ENCODE measurements at places on chromosomes 5 and 9. TPM values are rescaled to one million over a fixed set of nuclear protein-coding genes. Genes with fewer than 3 reads are reported as not detected.

PDE6A gene
- not detected for total RNA-seq

SLC38A9 gene
- 52.9 TPM for total RNA-seq

OR1K1 gene
- not detected for total RNA-seq

ENTPD2 gene
- total RNA-seq = not detected

LMX1B gene
- 0.10 TPM for total RNA-seq

PAPPA gene
- 13.1 TPM for total RNA-seq

ENTREP1 gene
- 5.7 TPM for total RNA-seq

RNF183 gene
- total RNA-seq = not detected

EIF4EBP3 gene
- total RNA-seq = 1.3 TPM

IFNA5 gene
- total RNA-seq = not detected

DAB2 gene
- 164 TPM for total RNA-seq

CDC20B gene
- total RNA-seq = 0.23 TPM

GABRA1 gene
- total RNA-seq = not detected

FCHO2 gene
- total RNA-seq = 16.7 TPM

ZNF366 gene
- total RNA-seq = 33.7 TPM

PCA3 gene
- not detected for total RNA-seq

CD74 gene
- total RNA-seq = 24.3 TPM

ZFP2 gene
- 0.39 TPM for total RNA-seq

IFNA13 gene
- total RNA-seq = not detected

PCDHB10 gene
- total RNA-seq = 1.3 TPM

RASEF gene
- 0.48 TPM for total RNA-seq

TAF9 gene
- total RNA-seq = 54.9 TPM

C9orf50 gene
- total RNA-seq = not detected

BASP1 gene
- 57.8 TPM for total RNA-seq

AQP3 gene
- total RNA-seq = 0.68 TPM

LCN1 gene
- not detected for total RNA-seq

SLC12A2 gene
- 136 TPM for total RNA-seq

FOXD4L3 gene
- not detected for total RNA-seq
